ENCODE measurements at places on chromosomes 7 and 10.

- no peak for DNase-seq
Measured at GRCh38 chr7:17623546-17624185, 316.6 kb downstream of the SNX13 start.

GRCh38 chr10:62384447-62385081 lies 10.4 kb downstream of the ZNF365 start:
- DNase-seq = no peak

DNA sequence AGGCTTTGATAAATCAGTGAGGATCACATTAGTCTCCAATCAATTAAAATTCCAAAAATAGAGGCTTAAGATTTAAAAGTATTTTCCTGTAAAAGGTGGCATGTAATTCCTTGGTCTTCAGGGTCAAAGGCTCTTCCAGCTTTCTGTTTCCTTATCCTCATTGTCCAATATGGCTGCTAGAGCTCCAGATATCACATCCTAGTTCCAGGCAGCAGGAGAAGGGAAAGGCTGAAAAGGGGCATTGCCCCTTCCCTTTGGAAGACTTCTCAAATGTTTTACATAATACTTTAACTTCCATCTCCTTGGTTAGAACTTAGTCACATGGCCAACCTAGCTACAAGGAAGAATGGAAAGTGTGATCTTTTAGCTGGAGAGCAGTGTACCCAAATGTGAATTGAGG lies 39.2 kb upstream of the JAZF1 start:
- no peak for DNase-seq

DNA sequence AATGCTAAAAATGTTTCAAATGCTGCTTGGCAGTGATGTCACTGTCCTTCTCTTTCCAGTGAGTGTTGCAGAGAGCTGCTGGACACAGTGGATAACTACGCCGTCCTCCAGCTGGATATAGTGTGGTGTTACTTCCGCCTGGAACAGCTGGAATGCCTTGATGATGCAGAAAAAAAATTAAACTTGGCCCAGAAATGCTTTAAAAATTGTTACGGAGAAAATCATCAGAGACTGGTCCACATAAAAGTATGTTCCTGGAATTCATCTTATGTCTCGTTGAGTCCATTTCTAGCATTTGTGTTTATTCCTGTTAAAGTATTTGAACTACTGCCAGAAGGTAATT lies 25.2 kb downstream of the NUB1 start:
- DNase-seq = no peak

DNA sequence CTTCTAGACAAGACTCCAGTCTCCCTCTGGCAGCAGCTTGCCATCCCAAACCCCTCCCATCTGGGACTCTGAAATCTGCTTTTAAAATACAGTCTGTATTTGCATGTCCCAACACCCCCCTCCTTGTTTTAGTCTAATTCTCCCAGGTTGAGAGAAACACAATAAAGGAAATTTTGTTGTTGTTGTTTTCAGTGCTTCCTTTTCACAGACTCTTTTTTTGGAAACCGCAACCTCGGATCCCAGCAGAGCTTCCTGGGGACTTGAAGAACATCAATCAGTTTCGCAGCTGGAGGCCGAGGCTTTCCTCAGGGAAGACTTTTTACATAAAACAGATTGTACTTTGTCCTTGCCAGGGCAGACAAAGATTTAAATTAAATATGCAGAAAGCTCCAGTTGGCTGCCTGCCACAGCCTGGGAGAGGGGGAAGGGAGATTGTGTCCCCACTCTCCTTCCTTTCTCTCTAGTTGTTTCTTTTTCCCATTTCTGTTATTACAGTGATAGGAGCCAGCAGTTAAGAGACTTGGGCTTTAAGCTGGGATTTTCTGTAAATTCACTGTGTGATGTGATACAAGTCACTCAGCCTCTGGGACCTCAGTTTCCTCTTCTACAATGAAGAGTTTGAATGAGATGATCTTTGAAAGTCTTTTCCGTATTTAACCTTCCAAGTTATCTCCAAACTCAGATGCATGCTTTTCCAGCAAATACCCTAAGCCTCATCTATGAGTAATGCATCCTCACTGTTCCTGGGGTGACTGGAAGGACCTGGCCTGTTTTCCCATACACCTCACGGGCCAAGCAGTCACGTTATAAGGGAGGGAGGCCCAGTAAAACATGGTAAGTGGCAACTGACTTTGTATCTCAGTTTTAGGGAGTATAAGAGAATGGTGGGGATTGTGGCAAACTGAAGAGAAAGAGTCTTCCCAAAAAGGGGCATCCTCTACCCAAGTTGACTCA lies 192.3 kb downstream of the REEP3 start:
- DNase-seq = no peak

- DNase-seq = peak; percentile 68
Measured at GRCh38 chr10:113854761-113855588, 514 bp downstream of the NHLRC2 start.

DNA sequence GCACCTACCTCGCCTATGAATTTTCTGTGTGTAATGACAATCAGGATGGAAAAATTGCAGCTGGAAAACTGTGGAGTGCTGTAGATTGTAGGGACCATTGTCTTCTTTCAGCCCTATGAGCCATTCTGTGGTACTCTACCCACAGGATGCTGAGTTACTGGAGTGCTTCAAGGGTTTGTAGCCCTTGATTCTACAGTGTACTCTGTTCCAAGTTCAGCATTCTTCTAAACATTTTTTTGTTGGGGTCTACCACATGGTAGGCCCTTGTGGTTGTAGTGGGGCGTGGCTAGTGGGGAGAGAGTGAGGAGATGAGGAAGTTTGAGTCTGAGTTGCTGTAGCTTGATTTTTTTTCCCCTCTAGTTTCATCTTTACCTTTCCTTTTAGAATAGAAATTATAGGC lies 33.5 kb downstream of the REEP3 start:
- DNase-seq = no peak

- DNase-seq = peak; percentile 82
Measured at GRCh38 chr10:32065856-32066255, 9.6 kb upstream of the KIF5B start.

Data from suppressor macrophage treated with lipopolysaccharide for 4 hours (primary cell).